Hepatocyte (in vitro differentiated cells): ENCODE measurements at places on chromosomes 4 and X.

DNA sequence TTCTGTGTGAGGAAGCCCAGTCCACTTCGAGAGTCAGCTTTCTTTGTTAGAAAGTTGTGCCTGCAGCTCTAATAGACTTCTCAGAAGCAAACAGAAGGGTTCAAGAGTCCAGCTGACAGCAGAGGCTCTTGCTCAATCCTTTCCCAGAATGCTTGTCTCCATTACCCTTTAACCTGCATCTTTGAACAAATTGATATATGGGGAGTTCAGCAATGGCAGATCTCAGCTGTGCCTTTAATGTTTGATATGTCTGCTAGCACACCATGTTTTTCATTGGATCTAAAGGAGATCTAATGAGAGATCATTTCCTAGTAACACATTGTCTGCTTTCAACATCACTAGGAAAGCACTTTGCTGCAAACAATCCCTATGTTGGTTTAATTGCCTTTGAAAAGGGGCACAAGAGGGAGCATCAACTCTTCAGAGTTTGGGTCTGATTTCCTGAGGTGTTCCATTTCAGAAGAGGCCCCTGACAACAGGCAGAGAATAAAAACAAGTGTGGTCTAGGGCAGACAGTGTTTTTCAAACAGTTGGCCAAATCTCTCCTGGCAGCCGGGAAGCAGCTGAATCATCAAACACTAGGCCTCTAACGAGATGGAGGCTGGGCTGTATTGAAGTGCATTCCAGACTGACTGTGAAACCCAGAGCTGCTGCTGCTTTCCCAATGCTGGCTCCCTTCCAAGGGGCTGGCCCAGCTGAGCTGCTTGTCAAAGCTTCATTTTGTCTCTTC lies 55.5 kb downstream of the LUZP4 start:
- DNase-seq = peak; percentile 97

- no peak for DNase-seq
Measured at GRCh38 chr4:137923494-137923893, 318.7 kb downstream of the SLC7A11 start.

- DNase-seq = no peak
Measured at GRCh38 chr4:5547651-5548249, 160.6 kb downstream of the EVC2 start.

DNA sequence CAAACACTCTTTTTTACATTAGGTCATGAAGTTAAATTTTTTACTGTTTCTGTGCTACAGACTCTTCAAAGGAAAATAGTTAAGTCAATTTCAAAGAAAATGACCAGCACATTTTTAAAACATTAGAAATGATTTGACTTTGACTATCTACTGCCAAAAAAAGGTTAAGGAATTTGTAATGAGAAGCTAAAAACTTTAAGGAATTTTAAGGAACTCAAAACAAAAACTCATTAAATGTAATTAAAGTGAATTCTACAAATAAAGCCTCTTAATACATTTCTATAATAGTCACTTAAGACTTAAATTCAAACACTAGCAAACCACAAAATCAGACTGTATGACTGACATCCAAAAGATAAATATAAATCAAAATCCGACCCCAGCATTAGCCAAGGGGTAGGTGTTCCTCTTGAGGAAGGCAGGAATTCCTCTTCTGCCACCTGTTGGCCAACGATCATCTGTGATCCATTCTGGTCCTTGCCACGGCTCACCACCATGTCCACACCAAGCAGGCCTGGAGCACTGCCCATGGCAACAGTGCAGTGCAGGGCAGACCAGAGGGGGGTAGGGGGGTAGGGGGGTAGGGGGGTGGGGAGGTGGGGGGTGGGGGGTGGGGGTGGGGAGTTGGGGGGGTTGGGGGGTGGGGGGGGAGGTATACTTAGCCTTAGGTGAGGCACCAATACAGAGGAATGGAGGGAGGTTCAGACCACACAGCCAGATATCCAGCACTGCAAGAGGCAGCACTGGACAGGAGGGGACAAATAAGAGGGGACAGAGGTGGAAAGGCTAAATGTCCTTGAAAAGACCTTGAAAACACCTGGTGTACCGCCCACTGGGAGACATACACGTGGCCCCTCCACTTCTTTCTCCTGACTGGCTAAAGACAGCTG lies 287.4 kb downstream of the CHIC1 start:
- peak; percentile 13 for DNase-seq

DNA sequence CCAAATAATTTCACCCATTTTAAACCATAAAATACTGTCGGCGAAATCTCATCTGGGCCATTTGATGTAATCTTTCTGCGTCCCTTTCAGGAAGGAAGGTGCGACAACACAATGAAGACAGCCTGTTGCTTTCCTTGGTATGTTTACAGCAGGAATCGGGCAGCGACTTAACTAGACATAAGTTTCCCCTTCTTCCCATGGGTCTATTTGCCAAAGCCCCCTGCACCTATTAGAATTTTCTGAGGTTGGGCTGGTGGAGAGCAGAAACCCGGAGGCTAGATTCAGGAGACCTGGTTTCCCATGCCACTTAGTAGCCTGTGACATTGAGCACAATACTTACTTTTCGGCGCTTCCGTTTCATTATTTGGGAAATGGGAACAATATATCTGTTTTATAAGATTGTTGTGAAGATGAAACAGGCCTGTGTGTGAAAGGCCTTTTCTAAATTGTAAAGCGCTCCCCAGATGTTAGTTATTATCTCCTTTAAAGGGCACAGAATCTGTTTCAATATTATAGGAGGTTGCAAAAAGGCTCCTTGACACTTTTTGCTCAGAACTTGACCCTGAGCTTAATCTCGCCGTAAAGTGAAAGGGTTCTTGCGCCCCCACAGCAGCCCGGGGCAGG lies 552 bp upstream of the AFF1 start:
- DNase-seq = no peak

GRCh38 chr4:85591406-85592098 lies 116.6 kb downstream of the ARHGAP24 start:
- DNase-seq = no peak

- no peak for DNase-seq
Measured at GRCh38 chr4:68987007-68987406, 35.4 kb upstream of the UGT2A3 start.

DNA sequence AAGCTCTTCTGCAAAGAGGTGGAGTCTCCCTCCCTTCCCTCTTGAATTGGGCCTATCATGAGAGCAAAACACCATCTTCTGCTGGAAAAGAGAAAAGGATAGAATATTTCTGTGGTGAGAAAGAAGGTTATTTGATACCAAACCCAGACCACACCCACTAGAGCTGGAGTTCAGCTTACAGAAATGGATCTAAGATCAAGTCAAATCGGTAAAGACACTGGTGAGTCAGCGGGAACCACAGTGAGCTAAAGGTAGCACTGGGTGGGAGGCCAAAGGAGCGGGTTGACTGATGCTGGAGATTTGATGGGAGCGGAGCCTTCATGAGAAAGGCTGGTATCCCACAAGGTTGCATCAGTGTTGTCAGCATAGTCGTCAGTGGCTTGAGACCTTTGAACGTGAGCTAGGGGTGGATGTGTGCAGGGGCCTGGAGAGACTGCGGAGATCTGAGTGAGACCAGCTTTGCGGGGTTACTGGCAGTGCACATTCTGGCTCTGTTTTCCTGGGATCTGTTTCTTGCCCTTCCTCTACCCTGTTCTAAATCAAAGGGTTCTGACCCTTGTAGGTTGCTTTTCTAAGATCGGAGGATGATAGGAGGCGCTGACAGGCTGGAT lies 106.4 kb upstream of the SCOC start:
- DNase-seq = no peak

- no peak for DNase-seq
Measured at GRCh38 chrX:148629434-148629833, 129.0 kb downstream of the AFF2 start.

DNA sequence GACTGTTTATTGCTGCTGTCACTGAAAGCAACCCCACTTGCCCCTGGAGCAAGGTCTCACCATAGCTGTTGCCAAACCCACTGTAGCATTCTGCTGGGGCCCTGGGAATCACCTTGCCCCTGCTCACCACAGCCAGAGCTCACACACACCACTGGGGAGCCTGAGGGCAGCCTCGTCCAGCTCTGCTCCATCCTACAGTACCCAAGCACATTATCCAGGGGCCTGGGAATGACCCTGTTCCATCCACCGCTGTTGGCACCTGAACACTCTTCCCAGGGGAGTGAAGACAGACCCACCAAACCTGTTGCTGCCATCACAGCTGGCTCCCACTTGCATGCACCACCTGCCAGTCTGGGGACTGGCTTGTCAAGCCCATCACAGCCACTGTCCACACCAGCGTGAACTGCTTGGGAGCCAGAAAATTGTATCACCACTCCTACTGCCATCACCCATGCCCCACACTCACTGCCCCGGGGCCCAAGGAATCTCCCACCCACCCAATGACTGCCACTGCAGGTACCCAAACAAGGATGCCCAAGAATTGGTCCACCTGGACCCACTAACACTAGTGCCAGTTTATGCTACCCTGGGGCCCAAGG lies 811.3 kb downstream of the KLHL13 start:
- DNase-seq = no peak

DNA sequence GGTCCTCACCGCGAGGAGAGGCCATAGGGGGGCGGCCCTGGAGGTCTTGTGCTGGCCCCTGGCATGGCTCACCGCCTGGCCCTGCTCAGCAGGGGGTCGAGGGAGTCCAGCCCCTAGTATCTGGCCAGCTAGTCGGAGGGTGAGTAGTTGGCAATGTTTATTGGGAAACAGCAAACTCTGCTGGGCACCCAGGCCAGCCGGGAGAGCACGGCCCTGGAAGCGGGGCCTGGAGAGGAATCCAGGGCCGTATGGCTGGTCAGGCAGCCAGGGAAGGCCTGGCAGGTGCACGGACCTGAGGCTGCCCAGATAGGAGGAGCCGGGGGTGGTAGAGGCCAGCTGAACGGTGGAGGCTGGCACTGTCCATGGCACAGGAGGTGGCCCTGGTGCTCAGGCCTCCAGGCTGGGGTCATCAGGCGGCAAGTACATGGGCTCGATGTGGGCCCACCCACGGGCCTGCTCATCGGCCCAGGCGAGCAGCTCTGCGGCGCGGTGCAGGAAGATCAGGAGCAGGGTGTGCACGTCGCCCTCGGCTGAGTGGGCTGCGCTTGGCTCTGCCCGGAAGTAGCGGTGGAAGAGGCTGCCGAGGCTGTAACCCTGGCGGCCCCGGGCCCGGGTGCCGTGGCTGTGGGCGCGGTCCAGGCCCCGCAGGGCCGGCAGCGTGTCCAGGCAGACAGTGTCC lies 1.4 kb downstream of the TREX2 start:
- no peak for DNase-seq

GRCh38 chr4:112664611-112665010 lies 27.7 kb downstream of the LARP7 start:
- no peak for DNase-seq

GRCh38 chrX:111928456-111928855 lies 52.5 kb downstream of the TRPC5OS start:
- DNase-seq = no peak

- no peak for DNase-seq
Measured at GRCh38 chr4:37788819-37789218, 37.7 kb upstream of the PGM2 start.

DNA sequence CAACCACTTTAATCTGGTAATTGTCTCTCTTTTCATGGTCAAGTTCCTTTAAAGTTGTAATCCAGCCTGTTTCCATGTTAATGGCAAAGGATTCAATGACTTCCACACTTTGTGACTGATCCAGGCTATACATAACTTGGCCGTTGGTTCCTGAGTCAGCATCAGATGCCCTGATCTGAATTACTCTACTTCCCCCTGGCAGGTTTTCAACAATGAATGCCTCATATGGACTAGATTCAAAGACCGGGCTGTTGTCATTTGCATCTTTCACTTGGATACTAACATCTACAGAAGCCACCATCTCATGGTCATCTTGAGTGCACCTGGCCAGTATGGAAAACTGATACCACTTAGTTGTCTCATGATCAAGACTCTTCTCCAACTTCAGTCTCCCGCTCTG lies 62.6 kb upstream of the MTNR1A start:
- DNase-seq = no peak

DNA sequence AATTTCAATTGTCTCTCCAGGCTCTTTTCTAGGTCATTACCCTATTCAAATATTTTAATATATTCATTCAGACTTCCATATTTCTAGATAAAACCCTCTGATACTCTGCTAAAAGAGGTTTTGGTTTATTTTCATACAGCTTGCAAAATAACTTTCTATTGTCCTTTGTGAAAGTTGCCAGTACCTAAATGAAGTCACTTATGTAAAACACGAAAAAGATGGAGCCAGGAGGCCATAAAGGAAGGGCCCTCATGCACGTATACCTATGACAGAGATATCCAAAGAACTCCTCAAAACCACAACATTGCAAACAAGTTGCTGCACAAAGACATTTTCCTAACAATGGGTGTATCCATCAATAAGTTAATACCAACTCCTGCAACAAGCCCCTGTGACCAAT lies 25.7 kb upstream of the ELOVL6 start:
- DNase-seq = no peak

DNA sequence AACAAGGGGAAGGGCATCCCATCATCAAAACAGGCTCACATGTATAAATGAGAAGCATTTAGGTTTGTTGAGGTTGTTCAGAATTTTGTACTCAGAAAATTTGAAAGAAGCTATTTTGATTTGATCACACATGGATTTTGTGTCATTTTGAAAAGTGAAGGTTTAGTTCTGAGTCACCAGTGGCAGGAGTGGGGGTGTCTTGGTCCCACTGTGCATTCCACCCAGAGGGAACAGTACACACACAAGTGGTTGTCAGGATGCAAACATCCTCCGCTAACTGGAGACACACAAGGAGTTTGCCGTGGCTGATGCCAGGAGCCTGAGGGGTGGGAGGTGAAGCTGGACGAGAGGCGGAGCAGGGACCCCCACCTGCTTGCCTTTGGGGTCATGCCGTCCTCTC lies 198.2 kb upstream of the PSAPL1 start:
- no peak for DNase-seq

DNA sequence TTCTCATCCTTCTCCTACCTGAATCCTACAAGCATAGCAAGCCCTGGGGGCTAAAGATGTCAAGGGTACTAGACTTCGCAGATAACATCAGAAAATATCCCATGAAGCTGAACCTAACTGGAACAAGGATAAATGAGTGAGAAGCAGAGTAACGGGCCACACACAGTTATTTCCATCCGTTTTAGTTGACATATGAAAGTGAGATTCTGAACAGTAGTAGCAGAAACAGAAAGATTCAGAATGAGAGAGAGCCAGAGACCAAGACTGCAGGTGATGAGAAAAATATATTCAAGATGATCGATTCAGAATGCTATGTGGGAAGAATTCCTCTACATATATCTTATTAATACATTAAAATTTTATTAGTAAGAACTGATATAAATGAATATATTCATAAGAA lies 165.1 kb downstream of the TSPAN5 start:
- DNase-seq = no peak

GRCh38 chr4:185998791-185999190 lies 70.2 kb upstream of the TLR3 start:
- no peak for DNase-seq

DNA sequence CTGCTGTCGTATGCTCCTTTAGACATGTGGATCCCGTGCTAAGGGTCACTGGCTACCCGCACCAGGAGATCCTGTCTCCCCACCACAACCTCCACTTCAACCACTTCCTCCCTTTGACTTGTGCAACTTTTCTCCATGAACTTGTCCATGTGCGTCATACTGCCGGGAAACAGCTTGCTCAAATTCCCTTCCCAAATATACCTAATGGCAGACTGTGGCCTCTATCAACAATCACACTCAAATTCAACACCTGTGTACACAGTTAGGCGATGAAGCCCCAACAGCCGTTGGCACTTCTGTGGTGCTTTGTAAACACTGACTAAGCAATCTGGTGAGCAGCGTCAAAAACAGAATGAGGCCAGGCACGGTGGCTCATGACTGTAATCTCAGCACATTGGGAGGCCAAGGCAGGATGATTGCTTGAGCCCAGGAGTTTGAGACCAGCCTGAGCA lies 49.5 kb downstream of the CD99L2 start:
- no peak for DNase-seq
